Prostate gland (tissue), 2 donors: ENCODE measurements at places on chromosomes 7 and 10.

DNA sequence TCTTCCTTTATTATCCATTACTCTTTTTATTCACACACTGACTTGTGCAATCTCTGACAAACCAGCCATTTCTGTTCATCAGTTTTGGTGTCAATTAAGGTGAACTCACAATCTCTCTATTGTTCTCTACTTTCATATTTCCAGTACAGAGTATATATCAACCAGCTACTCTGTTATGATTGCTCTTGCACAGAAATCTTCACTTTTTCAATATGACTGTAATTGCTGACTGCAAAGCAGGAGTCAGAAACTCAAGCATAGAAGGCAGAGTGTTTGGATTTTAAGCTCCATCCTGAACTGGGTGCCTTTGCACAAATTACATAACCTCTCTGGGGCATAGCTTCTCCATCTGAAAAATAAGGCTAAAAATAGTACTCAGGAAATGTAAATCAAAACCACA lies 1042.0 kb downstream of the GRM8 start:
- no peak for DNase-seq

DNA sequence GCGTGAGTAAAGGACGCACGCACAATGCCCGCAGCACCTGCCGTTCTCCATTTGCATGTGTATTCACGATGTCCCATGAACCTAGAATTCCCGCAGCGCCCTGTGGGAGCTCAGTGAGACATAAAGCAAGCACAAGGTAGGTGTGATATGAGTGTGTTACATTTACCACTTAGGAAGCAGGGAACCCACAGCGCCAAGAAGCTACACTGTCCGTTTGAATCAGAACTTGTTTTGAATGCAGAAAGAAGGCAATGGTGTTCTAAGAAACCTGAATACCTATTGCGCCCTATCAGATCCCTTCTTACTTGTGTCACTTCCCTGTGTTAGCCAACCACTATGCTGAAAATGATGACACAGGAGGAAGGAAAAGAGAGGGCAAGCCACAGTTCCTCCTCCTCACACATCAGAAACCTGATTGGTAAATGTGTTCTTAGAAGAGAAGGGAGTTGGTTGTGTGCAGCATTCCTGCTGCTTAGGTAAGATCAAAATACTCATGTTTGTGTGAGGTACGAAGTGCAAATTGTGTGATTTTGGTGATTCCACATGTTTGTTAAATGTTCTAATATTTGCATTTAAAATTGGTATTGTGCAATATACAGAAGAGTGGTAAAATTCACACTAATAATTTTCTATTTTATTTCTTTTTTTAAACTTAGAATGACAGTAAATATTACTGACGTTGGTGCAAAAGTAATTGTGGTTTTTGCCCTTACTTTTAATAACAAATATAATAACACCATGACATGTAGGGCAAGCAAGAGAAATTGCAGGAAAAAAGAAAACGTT lies 185.4 kb downstream of the SEC23IP start:
- no peak for DNase-seq

DNA sequence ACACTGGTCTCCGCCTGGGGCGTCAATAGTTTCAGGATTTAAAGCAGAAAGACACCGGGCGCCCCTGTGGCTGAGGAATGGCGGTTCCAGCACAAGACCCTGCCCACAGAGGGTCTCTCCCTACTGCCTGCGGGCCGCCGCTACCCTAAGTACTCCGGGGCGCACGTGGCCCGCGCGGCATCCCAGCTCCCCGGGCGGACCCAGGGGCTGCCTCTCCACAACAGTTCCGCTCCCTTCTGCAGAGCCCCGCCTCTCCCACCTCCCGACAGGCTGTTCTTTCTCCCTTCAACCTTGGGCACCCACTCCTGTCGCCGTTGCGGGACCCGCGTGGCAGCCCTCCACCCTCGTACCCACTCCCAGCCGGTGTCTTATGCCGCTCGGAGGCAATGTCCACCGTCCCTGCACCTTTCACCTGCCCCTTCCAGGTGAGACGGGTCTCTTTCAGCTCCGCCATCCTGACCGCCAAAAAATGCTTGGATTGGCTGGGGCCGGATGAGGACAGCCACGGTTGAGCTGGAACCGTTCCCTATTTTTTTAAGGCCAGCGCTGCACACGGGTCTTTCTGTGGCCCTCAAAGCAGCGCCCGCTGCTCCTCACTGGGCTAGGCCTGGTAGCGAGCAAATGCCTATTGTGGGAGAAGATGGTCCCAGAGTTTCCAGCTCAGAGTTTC lies 1.6 kb upstream of the NKX2-3 start:
- no peak for DNase-seq

GRCh38 chr7:47344171-47344955 lies 237.5 kb downstream of the TNS3 start:
- no peak for DNase-seq

GRCh38 chr7:28865601-28866144 lies 92.5 kb downstream of the TRIL start:
- no peak for DNase-seq

GRCh38 chr7:121323515-121324302 lies 5.1 kb upstream of the WNT16 start:
- DNase-seq, result no peak

GRCh38 chr7:69445541-69445940 lies 152.7 kb upstream of the AUTS2 start:
- DNase-seq, result no peak

- no peak for DNase-seq
Measured at GRCh38 chr7:133344275-133344674, 91.4 kb downstream of the EXOC4 start.

DNA sequence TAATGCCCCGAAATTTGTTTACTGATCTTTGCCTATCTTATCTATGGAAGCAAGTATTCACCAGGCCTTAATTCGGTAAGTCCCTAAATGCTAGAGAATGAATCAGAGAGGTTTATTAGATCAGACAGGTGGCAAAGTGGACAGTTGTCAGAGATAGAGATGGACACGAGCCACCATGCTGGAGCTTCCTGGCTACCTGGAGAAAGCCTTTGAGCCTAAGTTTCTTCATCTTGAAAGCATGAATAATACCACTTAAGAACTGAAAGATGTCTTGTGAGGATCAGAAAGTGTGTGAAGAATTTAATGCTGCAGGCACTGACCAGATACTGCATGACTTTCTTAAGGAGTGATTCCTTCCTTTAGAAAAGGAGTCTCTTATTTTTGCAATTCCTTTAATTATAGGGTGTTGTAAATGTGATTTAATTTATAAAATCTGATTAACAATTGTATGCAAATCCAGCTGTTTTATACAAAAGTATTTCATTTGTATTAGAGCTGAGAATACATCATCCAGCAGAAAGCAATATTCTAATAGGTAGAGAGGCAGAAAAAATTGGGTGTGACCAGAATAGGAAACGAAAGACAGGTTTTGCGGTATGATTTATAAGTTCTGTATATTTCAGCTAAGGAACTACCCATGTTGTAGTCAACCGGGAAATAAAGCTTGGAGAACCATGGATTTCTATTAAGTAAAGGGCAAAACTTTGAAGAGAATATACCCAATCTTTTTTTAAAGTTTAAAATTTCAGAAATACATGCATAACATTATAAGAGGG lies 82.7 kb downstream of the SMURF1 start:
- no peak for DNase-seq

DNA sequence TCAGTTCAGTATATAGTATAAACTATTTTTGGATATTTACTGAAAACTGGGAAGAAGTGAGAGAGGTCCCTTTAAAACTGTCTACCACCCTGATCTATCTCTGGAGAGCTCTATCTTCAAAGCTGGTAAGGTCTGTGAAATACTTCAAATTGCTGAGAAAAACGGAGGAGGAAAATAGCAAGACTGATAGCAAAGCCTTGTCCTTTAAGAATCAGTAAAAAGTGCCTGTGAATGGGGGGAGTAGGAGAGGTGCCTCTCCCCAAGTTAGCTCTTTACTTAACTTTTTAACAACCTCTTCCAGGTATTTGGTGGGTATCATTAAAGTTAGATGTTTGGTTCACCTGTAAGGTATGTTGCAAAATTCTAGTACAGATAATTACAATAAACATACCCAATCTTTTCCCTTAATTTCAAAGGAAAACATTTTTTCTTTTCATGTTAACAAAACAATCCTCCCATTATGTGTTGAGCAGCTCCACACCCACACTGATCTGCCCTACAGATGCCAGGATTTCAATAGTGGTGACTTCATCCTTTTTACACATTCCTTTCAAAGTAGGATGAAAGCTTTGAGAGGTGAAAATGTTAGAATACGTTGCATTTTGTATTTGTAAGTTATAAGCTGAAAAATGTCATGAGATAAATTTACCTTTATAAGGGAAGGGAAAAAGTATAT lies 149.2 kb downstream of the CRPPA start:
- DNase-seq, result no peak

GRCh38 chr10:19046679-19047078 lies 1.9 kb upstream of the MALRD1 start:
- no peak for DNase-seq

- DNase-seq, result no peak
Measured at GRCh38 chr7:125877246-125877645, 947.6 kb upstream of the POT1 start.

GRCh38 chr10:29642990-29643389 lies 8.2 kb upstream of the SVIL start:
- DNase-seq, result no peak

- DNase-seq, result no peak
Measured at GRCh38 chr7:74371381-74372341, 82.0 kb upstream of the GTF2IRD1 start.

DNA sequence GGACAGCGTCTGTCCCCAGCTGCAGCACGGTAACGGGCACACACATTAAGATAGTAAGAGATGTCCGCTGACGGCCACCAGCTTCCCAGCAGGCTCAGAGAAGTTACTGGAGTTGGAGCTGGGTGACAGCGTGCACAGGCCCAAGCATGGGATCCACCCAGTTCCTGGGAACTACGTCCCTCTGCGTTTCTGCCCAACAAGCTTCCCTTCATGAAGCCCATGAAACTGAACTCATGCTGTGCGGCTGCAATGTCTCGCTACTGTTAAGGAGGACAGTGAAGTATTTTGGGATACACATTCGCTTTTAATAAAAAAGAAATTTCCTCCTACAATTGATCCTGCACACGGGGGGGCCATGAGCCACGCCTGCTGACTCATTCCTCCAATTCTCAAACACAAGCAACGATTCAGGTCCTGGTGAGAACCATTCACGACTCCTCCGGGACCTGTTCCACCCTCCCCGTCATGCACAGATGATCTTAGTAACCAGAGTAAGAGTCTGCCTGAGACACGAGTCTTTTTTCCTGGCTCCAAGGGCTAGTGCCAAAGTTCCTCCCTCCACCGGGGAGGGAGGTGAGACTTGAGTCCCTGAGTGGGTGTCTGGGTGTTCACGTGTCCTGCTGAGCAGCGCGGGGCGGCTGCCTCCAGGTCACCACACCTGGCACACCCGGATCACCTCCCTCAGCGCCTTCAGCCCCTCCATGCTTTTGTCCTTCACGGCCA lies 2.6 kb downstream of the PSMG3 start:
- DNase-seq, result no peak

GRCh38 chr7:36224934-36225858 lies 72.1 kb downstream of the EEPD1 start:
- DNase-seq, result no peak

GRCh38 chr10:69348816-69349541 lies 67.7 kb downstream of the TACR2 start:
- DNase-seq, result no peak

- DNase-seq, result no peak
Measured at GRCh38 chr7:146991596-146991995, 875.0 kb downstream of the CNTNAP2 start.

- DNase-seq, result no peak
Measured at GRCh38 chr10:24821986-24822385, 98.3 kb upstream of the ARHGAP21 start.

- no peak for DNase-seq
Measured at GRCh38 chr7:152424348-152425108, 11.3 kb downstream of the KMT2C start.

GRCh38 chr10:61336831-61337230 lies 116.3 kb downstream of the TMEM26 start:
- DNase-seq, result no peak

DNA sequence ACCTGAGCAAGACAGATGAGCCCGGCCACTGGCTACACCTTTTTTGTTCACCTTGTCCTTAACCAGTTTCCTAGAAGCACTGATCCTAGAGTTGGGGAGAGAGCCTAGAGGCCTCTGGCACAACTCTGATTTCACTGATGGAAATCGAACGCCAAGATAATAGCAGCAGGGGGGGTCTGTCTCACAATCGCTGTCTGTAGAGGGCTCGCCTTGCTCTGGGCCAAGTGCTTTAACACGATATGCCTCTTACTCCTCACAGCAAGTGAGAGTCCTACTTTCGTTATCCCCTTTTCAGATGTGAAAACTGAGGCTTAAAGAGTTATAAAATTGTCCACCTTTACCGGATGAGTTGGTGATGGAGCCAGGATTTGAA lies 472 bp downstream of the RASSF4 start:
- no peak for DNase-seq
